ENCODE measurements at places on chromosomes 11 and 22.

- no peak for DNase-seq
These were observed 10.2 kb downstream of the B3GNT6 start for GRCh38 chr11:77044356-77044755.

DNA sequence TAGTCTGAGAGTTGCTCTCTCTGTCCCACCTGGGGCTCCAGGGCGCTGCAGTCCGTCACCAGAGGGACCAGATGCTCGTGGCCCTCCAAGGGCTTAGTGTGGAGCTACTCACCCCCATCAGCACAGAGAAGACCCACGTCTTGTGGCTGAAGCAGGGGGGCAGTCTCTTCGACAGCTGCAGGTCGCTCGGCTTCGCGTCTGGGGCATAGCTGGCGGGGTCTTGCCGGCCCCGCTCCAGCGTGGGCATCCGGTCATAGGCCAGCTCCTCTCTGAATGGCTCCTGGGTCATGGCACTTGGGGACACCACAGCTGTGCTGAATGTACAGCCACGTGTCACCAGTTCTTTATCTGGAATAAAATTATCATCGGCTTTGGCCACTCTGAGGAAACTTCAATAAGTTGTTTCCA lies 608 bp downstream of the MLC1 start:
- no peak for DNase-seq

- no peak for DNase-seq
These were observed 3.6 kb upstream of the APOBEC3A start for GRCh38 chr22:38953577-38954413.

GRCh38 chr11:132358573-132358953 lies 988.1 kb downstream of the NTM start:
- no peak for DNase-seq

DNA sequence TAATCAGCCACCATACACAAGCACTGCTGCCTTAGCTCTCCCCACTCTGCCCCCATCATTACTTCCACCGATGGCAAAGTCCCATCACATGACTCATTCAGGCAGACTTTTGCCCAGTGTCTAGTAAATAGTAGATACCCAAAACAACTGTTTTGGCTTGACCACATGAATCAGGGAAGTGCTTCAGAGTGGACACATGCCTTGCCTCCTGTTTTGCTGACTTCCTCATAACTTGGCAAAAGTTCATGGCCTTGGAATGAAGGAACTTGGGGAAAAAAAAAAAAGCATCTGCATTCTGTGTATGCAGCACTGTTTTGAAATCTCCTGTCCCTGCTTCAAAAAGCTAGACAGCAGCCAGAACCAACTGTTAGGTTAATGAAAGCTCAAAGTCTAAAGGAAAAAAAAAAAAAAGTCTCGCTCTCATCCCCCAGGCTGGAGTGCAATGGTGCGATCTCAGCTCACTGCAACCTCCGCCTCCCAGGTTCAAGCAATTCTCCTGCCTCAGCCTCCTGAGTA lies 335.3 kb downstream of the FAM181B start:
- DNase-seq: peak; percentile 22

- no peak for DNase-seq
These were observed 52.7 kb downstream of the PARVB start for GRCh38 chr22:44076825-44077224.
